Stimulated activated CD4-positive, alpha-beta T cell treated with anti-CD3 and anti-CD28 coated beads, Interleukin-15, amount 100 ng/mL, for 48 hours (primary cell): ENCODE measurements at places on chromosomes 1 and 21.

- DNase-seq, result no peak
These were observed 3.8 kb downstream of the CDK18 start for GRCh38 chr1:205508227-205508714.

GRCh38 chr1:247487057-247487456, 29.2 kb upstream of the OR2B11 start:
- no peak for DNase-seq

- DNase-seq, result no peak
These were observed 64.1 kb downstream of the S1PR1 start for GRCh38 chr1:101300916-101301315.

DNA sequence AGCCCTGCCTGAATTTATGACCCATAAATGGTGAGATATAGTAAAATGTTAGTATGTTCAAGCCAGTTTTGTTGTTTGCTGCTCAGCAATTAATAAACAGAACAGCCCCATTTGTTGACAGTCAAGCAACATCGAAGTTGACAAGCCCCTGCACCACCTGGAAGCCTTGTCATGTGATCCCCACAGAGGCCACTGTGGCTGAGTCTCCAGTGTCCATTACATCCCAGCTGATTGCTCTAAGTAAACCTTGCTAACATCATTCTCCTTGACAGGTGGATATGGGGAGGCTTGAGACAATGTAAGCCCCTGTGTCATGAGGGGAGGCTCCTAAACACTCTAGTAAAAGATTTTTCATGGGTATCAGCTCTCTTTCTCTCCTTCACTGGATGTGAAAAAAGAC, 17.5 kb upstream of the TACSTD2 start:
- no peak for DNase-seq

GRCh38 chr21:46153247-46154154, 1.9 kb downstream of the FTCD start:
- DNase-seq, result no peak

DNA sequence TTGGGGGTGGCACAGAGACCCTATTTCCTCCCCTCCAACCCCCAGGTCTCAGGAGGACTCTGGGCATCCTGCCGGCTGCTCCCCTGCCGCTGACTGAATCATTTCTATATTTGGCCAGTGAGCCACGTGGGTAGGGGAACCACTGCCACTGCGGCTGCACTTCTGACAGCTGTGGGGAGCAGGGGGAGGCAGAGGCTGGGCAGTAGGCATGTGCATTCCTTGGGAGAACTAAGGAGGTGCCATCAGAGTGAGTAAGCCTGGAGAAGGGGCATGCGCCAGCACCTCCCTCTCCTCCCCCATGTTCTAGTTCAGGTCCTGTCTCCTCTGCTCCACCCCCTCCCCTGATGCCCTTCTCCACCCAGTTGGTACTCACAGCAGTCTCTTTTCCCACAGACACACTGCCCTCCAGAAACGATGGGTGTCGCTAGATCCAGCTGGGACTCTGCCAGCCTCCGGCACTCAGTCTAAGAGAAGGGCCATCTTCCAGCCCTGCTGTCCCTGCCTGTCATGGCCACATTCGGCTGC, 12.0 kb downstream of the PPFIA4 start:
- DNase-seq, result no peak

GRCh38 chr1:92957030-92957734, 4.1 kb downstream of the DIPK1A start:
- no peak for DNase-seq

DNA sequence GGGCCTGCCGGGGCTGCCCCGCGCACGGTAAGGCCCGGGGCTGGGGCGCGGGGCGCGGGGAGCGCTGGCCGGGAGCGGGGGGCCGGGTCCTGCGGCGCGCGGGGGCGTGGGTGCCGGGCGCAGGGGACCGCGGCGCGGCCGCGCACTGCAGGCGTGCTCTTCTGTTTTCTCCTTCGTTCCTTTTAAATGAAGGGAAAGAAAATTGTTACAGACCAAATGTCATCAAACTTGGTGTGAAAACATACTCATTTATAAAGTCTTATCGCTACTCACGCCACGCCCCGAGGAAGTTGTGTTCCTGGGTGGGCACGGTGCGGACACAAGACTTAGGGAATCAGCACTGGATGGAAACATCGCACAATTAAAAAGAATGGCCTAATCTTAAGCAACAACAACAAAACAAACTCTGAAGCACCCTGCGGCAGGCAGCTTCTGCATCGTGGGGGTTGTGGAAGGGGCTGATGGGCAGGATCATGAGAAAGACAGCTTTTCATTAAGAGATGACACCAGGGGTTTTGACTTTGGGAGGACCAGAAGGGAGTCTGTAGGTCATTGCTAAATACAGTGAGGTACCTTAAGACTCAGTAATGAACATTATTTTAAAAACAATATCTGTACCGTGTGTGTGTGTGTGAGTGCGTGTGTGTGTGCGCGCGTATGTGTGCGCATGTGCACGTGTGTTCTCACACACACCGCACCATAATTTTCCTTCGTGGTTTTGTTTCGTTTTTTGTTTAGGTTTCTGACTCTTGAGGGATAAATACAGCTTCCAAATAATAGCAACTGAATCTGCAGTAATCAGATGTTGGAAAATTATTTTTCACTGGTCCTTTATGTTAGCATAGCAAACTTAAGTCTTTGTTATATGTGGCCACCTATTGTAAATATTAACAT, 548 bp downstream of the B3GALT5 start:
- DNase-seq, result no peak

DNA sequence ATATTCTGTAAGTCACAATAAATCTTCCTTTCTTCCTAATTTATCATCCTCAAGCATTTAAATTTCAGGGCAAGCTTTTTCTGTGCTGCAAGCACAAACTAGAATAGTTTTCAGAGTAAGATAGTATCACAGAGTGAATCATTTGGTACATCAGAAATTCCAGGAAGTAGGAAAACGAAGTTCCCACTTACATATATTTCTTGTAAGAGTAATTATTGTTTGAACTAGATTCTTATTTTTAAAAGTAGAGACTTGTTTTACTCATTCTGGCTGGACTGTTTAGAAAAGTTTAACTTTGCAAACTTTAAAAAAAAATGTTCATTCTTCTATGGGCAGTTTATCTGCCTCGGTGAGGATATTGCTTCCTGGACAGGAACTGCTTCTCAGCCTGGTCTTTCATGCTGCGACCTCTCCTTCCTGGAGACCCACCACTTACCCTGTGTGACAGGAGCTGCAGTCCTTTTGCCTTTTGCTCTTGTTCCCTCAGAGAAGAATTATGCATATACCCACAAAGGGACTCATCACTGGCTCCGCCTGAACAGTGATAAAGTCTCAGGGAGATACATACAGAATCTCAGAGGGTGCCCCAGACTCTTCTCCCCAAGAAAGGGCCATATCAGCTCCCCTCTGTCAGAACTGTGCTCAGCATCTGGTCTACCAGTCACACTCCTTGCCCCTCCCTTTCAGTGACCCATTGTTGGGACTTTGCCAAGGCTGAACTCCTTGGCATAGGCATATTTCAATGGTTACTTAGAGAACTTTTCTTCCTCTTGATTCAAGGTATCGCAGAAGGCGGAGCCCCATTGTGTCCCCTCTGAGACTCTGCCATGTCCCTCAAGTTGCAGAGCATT, 102.7 kb upstream of the CD55 start:
- no peak for DNase-seq

DNA sequence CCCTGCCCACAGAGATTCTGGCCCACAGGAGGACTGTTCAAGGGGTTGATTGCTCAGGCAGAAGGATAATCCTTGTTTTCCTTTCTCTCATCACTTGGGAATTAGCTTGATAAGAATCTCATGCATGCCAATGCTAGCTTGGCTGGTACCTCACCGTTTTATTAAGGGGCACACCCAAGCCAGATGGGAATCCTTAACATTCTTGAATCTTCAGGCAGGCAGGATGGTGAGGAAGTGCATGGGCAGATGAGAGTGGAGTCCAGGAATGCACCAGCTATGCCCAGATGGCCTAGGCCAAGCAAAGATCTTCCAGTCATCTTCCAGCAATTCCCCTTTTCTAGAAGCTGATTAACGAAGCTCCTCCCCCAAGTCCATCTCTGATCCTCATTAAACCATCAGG, 4.1 kb upstream of the LCE7A start:
- DNase-seq, result no peak

DNA sequence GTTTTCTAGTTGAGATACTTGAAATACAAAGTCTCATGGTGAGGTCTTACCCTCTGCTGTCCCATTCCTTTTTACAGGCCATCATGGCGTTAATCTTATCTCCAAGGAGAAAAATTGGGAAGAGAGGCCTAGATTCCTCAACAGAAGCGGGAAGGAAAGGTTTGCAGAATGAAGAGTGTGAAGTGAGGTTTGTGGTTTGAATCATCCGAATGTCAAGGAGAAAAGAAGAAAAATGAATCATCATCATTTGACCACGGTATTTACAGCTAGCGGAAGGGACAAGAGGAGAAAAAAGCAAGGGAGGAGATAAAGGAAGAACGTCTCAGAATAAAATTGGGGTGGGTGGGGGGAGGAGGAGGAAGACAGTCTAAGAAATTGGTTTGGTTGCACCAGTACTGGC, 935 bp upstream of the COG2 start:
- no peak for DNase-seq

DNA sequence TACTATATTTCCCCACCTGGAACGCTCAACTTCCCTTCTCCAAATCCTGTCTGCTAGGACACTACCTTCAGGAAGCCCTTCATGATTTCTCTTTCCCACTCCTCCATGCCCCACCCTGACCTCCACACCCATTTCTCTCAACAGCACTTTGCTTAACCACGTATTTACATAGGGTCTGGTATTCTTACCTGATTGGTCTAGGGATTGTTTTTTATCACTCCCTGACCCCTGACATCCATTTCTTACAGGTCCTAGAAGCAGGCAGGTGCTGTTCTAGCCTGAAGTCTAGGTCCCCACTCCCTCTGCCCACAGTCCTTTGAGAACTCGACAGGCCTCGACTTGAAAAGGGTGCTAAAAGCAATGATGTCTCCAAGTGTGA, 47.5 kb downstream of the DMAP1 start:
- no peak for DNase-seq

DNA sequence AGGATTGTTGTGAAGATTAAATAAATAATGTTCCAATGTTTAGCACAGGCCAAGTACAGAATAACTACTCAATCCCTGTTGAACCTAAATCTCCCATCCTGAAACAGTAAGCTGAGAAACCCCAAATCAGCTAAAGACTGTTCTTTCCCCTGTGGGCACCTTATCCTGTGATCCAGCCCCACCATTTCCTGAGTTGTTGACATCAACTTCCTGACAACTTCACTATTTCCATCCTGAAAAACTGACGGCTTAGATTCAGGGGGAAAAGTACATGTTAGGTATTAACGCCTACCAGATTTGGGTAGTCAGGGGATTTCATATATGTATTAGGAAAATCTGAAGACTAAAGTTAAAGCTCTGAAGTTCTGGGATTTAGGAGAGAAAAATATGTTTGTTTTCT, 51.7 kb upstream of the PALMD start:
- DNase-seq, result no peak

DNA sequence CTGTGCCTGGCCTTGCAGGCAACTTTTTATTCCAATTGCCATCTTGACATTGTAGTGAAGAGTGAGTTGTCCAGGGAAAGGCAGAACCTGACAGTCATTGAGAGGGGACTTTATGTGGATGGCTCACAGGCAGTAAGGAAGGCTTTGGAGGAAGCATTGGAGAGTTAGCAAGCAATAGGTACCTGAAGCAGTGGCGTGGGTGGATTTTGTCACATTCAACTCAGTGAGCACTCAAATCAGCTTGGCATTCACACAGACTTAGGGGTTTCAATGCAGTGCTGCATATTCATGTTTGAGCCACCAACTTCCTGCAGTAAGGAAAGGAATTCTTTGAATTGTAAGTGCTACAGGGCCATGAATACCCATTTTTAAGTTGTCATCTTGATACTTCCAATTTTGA, 69.0 kb downstream of the AK4 start:
- DNase-seq, result no peak

DNA sequence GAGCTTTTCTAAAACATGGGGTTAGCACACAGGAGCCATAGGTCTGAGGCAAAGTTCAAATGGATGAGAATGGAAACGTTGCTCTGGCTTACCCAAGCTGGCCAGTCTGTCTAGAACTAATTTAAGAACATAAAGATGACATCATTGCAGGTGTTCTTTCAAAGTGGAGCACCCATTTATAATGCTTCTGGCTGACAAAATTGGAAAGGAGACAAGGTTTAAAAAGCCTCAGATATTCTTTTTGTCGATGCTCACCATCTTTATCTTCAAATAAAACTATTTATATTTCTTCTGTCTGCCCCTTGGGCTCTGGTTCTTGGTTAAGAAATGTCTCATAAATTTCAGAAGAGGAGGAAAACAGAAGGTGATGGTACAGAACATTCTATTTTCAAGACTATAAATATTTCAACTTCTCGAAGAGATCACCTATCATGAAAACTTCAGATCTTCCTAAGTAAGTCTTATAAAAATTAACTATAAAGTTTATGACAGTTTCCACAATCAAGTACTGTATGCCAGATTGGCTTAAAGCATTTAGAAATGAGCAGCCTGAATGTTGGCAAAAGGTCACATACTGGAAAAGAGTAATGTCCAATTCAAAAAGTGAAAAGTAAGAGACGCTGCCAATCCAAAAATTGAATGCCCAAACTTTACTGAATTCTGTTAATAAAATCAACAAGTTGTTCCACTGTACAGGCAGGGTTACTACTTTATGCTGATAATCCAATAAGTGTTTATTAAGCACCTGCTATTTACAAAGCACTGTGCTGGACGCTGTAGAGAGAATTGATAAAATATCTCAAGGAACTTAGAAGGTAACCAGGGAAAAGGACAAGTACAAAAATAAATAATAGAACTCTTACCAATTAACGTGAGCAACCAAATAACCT, 92.0 kb downstream of the ETS2 start:
- no peak for DNase-seq

DNA sequence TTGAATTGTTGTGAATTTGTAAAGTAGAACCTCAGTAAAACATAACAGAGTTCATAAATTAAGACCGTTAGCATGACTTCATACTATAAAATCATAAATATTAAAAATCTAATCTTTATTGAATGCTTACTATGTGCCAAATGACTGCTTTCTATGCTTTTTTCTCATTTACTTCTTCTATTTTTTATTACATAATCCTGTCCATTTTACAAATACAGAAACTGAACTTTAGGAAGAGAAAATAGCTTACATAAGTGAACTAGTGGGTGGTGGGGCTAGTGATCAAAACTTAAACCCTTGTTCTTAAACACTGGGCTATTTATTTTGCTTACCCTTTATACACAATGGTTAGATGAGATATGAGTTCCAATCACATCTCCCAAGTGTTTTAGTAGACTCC, 122.3 kb downstream of the ZC3H11B start:
- DNase-seq, result no peak

DNA sequence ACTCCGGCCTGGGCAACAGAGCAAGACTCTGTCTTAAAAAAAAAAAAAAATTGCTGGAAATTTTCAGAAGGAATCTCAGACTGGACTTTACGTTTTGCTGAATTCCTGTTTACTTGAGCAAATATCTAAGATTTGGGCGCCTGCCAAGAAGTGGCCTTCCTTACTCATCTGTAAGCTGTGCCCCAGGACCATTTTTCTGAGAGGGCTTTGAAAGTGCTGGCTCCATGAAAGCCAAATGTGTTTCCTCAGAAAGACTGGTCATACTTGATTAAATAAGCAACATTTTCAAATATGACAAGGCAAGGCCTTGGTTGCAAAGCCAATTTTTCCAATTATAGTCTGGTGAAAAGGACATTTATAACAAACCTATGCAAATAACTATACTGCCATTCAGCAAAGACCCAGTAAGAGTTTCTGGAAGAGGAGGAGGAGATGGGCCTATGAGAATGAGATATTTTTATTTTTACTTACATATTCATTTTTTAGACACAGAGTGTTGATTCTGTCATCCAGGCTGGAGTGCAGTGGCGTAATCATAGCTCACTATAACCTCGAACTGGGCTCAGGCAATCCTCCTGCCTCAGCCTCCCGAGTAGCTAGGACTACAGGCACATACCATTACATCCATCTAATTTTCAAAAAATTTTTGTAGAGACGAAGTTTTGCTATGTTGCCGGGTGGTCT, 56.3 kb upstream of the HTR1D start:
- no peak for DNase-seq
